Cardiac septum (tissue), 1 donor: ENCODE measurements at places on chromosomes 13 and 19. TPM values are rescaled to one million over a fixed set of nuclear protein-coding genes. Genes with fewer than 3 reads are reported as not detected.

LAIR2 gene
- not detected for total RNA-seq

KLK15 gene
- total RNA-seq, result not detected

B3GNT8 gene
- total RNA-seq, result 3.9 TPM

LHB gene
- total RNA-seq, result not detected

CLIP3 gene
- 7.1 TPM for total RNA-seq

LAIR1 gene
- 5.1 TPM for total RNA-seq

SMIM24 gene
- total RNA-seq, result not detected

CEACAM20 gene
- not detected for total RNA-seq

ENOX1 gene
- total RNA-seq, result 6.6 TPM

RAB20 gene
- 12.6 TPM for total RNA-seq

DMPK gene
- 441 TPM for total RNA-seq

SLITRK1 gene
- 0.05 TPM for total RNA-seq
